ENCODE measurements at places on chromosomes 12 and 14.

DNA sequence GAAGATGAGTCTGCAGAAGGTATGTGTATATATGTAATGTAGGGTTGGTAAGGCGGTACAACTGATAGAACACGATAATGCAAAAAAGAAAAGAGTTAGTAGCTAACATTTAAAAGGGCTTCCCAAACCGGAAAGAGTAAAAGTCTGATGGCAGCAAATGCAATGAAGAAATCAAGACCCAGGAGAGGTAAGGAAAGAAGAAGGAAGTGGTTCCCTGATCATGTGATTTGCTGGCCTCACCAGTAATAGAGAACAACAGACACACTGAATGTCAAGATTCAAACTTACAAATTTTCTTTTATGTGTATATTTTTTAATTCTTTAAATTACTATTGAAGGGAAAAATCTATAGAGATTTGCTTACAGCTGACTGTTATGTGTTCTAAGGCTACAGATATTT, 18.4 kb downstream of the ZFC3H1 start:
- DNase-seq: no peak

- DNase-seq: no peak
Observed at GRCh38 chr14:64952598-64953309, 10.2 kb upstream of the GPX2 start.

DNA sequence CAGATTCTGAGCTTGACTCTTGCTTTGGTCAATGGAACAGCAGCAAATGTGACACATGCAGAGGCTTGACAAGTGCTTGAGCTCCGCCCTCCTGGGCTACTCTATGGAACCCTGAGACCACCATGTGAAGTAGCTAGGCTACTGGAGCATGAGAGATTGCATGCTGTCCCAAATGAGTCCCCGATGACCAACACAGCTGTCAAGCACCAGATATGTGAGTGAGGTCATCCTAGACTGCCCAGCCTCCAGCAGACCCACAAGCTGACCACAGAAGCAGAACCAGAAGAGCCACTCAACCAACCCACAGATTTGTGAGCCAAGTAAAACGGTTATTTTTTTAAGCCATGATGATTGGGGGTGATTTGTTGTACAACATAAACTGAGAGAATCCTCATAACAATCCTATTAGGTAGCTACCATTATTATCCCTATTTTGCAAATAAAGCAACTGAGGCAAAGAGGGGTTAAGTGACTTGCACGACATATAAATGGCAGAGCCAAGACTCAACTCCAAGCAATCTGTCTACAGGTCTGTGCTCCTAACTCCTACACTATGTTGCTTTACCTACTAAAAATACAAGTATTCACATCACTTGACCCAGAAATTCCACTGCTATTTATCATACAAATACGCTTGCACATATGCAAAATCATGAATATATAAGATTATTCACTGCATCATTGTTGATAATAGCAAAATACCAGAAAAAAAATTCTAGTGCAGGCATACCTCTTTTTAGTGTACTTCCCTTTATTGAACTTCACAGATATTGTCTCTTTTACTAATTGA, 136.2 kb downstream of the NDUFA12 start:
- no peak for DNase-seq

DNA sequence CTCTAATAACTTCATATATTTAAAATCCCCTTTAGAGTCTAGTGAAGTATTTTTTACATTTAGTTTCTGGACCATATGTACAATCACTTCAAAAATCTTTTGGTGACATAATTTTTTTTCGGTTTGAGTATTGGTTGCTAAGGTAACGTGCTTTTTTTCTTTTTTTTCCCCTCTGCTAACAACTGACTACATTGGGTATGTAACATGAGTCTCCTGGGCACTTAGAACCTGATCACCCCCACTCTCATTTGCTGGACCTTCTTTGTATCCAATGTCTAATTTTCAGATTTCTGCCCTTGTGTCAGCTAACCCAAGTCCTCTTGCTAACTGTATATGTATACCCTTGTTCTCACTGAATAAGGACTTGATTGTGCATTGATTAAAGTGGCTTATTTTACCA, 592.9 kb upstream of the FLRT2 start:
- DNase-seq: no peak

DNA sequence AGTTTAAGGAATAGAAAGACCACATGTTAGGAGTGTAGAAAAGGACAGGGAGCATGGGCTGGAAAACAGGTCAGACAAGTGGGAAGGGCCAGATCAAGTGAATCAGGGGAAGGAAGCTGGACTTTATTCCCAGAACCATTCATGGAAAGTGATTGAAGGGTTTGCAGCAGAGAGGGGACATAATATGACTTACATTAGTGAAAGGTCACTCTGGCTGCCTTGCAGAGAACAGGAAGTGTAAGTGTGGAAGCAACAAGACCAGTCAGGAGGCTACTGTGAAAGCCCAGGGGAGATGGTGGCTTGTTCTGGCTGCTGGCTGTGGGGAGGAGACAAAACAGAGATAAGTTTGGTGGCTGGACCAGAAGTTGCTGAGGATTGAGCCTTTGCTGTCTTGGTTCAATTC, 69.1 kb downstream of the VCPKMT start:
- no peak for DNase-seq

DNA sequence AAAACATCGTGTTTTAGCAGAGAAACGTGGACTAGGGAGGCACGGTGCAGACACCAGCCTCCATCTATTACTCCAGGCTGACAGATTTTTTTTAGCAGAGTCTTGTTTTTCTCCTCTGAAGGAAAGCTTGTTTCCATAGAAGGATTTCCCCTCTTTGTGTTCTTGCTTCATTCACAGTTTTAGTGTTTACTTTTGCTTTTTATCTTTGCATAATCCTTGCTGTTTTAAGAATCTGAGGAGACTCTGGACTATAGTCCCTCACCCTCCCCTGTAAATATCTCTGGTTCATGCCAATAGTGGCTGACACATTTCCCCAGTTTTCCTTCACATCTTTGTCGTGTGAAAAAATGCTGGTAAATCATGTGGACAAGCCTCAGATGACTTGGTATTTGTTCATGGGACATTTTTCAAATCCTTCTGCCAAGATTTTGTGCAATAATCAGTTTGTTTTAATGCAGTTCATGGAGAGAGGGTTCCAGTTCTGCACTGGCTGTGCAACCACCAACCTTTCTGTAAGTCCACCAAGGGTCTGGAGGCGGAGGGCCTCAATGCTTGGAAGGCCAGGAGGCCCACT, 39.9 kb upstream of the TMCC3 start:
- DNase-seq: no peak

- no peak for DNase-seq
Observed at GRCh38 chr12:127130506-127131124, 1136.4 kb upstream of the TMEM132C start.

DNA sequence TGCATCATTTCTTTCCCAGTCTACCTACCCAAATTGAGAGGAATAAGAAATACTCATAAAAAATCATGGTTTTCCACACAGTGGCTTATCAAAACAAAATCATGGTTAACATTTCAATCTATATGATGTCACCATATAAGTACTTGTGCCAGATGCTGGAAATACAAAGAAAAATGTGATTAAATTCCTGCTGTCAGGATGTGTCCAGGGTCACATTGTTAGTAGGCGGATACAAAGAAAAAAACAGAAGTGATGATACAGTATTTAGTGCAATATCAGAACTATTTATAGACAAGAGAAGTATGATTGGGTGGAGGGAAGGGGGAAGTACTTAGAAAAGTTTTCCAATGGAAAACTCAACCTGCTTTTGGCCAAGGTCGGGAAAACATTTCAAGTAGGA, 47.0 kb upstream of the OR6J1 start:
- DNase-seq: no peak

DNA sequence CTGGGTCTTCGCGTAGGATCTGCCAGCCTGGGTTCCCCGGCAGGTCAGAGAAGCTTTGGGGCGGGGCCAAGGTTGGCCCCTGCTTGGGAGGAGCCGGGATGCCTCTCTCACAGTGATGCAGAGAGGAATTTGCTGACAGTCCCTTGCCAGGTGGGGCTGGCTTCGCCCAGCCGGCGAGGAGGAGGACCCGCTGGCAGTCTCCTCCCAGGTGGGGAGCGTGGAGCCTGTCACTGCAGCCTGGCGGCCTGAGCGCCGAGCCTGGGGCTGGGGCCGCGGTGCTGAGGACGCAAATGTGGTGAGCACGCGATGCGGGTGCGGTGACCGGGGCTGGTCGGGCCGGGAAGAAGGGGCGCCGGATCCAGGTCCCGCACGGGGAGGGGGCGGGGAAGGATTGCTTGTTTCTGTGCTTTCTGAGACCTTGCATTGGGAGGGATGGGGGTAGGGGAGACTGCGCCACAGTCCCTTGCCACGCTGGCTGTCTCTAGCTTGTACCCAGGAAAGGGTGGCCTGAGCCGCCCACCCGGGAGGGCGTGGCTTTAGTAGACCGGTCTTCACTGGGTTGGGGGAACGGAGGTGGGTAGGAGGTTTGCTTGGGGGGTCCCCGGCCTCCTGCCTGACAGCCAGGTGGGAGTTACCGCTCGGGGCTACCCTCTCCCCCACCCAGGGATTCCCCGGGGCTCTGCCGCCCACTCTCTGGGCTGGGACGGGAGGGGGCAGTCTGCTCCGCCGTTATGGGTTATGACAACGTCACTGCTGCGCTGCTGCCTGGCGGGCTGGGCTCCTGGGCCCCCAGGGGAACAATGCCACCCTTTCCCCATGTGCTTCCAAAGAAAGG, at the start of gene TMEM63C:
TSS of gene TMEM63C (plus strand) at position 196 of the 835 bp plus-strand sequence. CDS start 37,016 bp downstream, outside the sequence.
- DNase-seq: peak; percentile 48

DNA sequence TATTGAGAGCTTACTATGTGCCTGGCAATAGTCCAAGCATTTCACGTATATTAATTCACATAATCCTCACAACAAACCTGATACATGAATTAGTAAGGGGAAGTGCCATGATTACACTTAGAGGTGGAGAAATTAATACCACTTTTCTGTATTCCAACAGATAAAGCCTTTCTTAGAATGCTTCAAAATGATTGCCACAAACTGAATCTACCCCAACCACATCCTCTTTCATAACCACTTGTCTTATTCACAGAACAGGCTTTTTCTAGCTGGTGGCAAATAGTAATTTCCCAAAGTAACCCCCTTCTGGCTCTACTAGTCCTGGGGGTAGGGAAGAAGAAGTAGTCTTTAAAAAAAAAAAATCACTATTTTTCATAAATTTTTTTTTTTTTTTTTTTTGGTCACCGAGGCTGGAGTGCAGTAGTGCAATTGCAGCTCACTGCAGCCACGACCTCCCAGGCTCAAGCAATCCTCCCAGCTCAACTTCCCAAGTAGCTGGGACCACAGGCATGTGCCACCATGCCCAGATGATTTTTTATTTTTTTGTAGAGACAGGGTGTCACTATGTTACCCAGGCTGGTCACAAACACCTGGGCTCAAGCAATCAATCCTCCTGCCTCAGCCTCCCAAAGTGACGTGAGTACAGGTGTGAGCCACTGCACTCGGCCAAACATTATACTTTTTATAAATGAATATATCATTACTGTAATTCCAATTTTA, 59.0 kb upstream of the ARID2 start:
- DNase-seq: no peak

DNA sequence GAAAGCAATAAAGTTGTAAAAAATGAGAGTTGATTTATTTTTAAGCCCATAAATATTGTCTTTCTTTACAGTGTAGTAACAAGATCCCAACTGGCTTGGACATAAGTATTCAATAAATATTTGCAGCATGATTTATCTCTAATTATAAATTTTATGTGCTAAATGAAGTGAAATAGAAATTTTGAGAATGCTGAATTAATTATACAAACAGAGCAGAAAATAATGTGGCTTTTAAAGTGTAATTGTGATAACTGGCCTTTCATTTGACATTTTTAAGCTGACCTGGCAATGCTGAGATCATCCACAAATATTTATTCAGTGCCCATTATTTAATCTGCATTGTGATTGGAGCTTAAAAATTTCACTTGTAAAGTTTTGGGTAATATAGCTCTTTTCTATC, 201.6 kb upstream of the NAV3 start:
- no peak for DNase-seq

GRCh38 chr12:88362439-88362838, 217.8 kb downstream of the KITLG start:
- DNase-seq: no peak

DNA sequence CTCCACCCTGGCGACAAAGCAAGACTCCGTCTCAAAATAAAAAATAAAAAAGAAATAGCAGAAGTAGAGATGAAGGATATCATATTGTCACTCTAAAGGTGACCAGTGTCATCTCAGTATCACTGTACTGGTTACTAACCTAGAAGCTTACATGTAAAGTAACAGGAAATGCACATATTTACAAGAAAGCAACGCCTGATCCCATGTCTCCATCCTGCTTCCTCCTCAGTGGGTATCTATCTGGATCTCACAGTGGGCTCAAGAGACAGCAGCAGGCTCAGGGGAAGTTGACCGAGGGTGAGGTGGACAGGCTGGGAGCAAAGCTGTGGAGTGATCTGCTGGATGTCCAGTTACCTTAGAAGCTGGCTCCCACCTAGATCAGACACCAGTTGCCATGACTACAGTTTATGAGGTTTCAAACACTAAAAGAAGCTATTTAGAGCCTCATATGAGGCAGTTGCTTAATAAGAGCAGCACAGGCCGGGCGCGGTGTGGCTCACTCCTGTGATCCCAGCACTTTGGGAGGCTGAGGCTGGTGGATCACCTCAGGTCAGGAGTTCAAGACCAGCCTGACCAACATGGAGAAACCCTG, 10.5 kb downstream of the MTRFR start:
- no peak for DNase-seq

DNA sequence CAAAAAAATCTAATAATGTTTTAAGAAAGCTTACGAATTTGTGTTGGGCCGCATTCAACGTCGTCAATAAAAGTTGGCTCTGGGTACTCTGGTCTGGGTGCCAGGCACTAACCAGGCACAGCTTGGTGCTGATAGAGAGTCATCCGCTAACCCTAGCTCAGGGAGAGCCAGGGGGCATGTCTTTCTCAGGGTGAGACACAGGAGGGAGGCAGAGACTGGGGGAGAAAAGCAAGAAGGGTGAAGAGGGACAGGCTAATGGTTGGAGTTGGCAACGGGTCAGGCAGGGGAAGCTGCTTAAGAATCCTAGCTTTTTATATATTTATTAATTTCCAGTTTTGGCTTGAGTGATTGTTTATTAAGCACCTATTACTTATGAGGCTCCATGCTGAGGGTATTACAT, 105.0 kb downstream of the CMKLR1 start:
- no peak for DNase-seq

DNA sequence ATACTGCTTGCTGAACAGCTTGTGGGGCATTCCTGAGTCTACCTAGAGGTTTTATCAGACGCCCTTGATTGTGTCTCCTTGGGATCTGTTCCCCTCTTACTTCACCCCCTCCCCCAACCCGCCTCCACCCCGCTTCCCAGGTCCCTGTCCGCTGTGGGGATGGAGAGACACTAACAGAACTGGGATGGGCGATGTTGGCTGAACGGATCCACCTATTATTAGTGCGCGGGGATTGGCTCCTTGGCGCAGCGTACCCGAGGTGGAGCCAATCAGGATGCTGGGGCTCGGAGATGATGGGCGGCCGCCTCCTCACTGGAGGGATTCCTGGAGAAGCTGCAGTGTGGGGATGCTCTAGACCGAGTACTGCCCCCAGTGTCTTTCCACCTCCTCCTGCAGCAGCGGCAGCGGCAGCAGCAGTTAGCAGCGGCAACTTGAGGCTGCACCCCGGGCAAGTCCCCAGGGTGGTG, at the start of gene SYT1:
TSS of gene SYT1 (plus strand) at position 372 of the 467 bp plus-strand sequence.
- peak; percentile 57 for DNase-seq

Measured in hippocampal formation (tissue), 2 donors.